ENCODE measurements at places on chromosomes 3 and 15. TPM values are rescaled to one million over a fixed set of nuclear protein-coding genes. Genes with fewer than 3 reads are reported as not detected.

- peak overlapping the region; percentile 97 for H3K27ac ChIP-seq
- no peaks in the 10 kb centered on the region for H3K27me3 ChIP-seq
- peak overlapping the region; percentile 90 for H3K4me3 ChIP-seq
These were observed 951 bp downstream of the FNDC3B start for GRCh38 chr3:172040078-172040980.

DNA sequence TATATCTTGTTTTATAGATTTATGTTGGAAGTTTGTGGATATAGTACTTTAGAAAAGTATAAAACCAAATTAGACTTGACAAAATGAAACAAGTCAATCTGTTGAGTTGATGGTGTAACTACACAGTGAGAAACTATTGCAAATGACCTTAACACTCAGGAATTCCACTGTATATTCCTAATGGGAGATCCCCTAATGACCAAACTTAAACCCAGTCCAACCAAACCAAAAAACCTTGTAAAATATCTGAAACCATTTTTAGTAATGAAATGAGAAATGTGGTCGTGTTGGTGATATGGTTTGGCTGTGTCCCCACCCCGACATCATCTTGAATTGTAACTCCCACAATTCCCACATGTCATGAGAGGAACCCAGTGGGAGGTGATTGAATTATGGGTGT, 31.9 kb upstream of the ATP13A3 start:
- no peaks in the 10 kb centered on the region for H3K27me3 ChIP-seq
- no peak for DNase-seq
- no peak overlapping the region for H3K27ac ChIP-seq
- H3K4me1 ChIP-seq, result no peaks in the 10 kb centered on the region

DNA sequence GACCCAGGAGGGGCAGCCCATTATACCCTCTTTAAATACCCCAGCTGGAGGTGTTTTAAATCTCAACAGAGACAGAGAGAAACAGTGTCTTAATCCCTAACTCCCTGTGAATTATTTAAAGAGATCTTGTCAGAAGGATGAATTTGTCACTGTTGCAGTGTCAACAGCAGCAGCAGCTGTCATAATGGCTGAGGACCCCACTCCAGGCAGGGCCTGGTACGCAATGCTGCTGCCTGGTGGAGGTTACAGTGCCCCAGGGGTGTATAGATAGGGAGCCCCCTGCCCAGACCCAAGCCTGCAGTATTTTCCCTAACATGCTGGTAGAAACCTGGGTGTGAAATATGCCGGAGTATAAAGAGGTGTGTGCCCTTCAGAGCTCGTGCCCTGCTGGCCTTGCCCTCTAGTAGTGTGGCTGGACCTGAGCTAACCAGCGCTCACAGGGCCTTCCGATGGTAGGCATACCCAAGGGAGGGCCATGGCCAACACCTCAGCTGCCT, 143.0 kb downstream of the EPHB1 start:
- H3K4me3 ChIP-seq, result no peak overlapping the region
- no peaks in the 10 kb centered on the region for H3K27me3 ChIP-seq
- no peak for DNase-seq
- no peak overlapping the region for H3K27ac ChIP-seq
- H3K36me3 ChIP-seq, result no peaks in the 10 kb centered on the region
- H3K4me1 ChIP-seq, result no peaks in the 10 kb centered on the region

DNA sequence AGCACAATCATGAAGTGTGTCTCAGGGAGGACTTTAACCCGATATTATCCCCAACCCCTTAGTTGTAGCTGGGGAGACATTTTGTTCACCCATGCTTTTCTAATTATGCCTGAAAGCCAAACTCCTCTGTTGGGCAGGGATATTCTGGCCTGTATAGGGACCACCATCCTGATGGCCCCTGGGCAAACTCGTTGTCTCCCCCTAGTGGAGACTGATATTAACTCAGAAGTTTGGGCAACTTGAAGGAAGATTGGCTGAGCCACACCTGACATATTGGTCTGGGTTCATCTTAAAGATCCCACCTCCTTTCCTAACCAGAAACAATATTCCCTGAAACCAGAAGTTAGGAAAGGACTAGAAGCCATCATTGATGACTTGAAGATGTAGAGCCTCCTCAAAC, 42.3 kb downstream of the TM4SF18 start:
- no peak overlapping the region for H3K27ac ChIP-seq
- H3K4me1 ChIP-seq, result peaks cover 4% of the 10 kb centered on the region
- no peak overlapping the region for H3K4me3 ChIP-seq

DNA sequence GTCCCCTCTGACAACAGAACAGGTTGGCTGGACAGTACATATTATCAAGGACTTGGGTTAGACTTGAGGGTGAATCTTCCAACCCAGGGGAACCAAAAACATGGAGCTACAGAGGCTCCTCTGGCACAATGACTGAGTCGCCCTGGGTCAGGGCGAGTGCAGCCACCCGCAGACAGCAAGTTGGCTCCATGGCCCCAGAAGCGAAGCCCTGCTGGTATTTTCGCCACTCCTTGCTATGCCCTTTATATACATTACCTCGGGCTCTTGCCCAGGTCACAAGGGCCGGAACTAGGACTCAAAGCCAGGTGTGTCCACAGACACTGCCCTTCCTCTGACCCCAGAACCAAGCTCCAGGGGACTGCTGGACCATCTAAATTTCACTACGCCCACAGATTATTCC, 64.6 kb downstream of the ADCY5 start:
- DNase-seq, result no peak
- H3K27me3 ChIP-seq, result no peaks in the 10 kb centered on the region
- no peaks in the 10 kb centered on the region for H3K4me1 ChIP-seq
- no peak overlapping the region for H3K27ac ChIP-seq
- H3K36me3 ChIP-seq, result no peaks in the 10 kb centered on the region
- no peak overlapping the region for H3K4me3 ChIP-seq

TUSC7 gene
- not detected for total RNA-seq

- H3K36me3 ChIP-seq, result no peaks in the 10 kb centered on the region
- DNase-seq, result no peak
- peaks cover 18% of the 10 kb centered on the region for H3K27me3 ChIP-seq
- peaks cover 7% of the 10 kb centered on the region for H3K4me1 ChIP-seq
These were observed 5.1 kb downstream of the HIGD2B start for GRCh38 chr15:72680931-72681330.
